ENCODE measurements at places on chromosomes 4 and X.
A peak's percentile ranks its signal among the peaks of the same experiment; 100 is the strongest.

GRCh38 chr4:38733663-38734062 is 49.1 kb downstream of the TLR10 start:
- DNase-seq, result no peak

- DNase-seq, result no peak
Measured at GRCh38 chr4:97103252-97103651, 1040.0 kb downstream of the STPG2 start.

- no peak for DNase-seq
Measured at GRCh38 chr4:185800266-185800945, 11.6 kb downstream of the SORBS2 start.

DNA sequence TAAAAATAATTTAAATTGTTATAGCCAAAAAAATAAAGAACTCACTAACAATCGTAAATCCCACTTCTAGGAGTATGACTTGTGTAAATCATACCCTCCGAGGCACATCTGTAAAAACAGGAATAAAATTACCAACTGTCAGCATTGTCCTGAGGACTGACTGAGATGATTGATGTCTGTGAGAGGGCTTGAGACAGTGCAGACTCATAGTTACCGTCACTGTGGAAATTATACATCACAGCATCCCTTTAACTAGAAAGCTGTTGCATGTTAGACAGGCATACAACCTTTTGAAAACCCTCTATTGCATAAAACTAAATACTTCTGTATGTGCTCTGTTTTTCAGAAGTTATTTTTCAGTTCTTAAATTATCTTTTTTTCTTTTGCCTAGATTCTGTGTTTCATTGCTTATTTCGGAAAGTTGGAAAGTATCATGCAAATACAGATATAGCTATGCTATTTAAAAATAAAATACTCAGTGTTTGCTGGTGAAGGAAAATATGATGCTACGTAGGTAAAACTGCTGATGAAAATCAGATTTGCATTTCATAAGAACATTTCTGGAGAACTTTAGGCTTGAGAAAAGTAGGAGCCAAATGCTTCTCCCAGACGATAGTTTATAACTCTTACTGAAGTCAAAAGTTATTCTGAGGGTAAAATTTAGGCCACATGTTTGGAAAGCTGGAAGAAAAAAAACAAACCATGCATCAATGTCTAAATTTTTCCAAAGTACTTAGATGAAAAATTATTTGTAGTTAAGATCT is 13.6 kb upstream of the RBPJ start:
- no peak for DNase-seq

DNA sequence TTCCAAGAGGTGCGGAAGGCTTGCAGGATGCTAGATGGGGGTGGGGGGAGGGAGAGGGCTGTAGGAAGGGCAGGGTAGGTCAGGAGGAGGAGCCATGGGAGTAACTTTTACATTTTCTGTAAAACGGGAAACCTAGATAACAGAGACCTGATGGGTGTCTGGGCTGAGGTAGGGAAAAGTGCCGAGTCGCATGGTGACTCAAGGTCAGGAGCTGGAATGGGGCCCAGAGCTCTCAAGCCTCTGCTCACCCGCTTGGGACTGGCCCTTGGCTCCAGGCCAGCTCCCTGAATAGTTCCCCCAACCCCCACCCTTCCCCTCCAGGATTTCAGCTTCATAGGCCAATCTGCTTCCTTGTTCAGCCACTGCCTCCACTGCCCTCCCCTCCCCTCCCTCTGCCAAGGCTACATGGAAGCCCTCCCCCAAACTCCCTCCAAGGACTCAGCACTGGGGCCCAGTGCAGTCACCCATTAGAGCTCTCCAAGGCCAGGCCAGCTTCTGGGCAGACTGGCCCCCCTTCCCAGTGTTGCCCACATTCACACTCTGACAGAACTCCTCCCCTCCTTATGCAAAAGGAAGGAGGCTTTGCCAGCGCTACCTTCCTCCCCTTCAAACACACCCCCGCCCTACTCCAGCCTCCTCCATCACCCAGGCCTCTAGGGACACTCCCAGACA is 43.6 kb downstream of the TSC22D3 start:
- DNase-seq, result peak; percentile 77

- DNase-seq, result no peak
Measured at GRCh38 chr4:14679906-14680305, 322.4 kb upstream of the CPEB2 start.

DNA sequence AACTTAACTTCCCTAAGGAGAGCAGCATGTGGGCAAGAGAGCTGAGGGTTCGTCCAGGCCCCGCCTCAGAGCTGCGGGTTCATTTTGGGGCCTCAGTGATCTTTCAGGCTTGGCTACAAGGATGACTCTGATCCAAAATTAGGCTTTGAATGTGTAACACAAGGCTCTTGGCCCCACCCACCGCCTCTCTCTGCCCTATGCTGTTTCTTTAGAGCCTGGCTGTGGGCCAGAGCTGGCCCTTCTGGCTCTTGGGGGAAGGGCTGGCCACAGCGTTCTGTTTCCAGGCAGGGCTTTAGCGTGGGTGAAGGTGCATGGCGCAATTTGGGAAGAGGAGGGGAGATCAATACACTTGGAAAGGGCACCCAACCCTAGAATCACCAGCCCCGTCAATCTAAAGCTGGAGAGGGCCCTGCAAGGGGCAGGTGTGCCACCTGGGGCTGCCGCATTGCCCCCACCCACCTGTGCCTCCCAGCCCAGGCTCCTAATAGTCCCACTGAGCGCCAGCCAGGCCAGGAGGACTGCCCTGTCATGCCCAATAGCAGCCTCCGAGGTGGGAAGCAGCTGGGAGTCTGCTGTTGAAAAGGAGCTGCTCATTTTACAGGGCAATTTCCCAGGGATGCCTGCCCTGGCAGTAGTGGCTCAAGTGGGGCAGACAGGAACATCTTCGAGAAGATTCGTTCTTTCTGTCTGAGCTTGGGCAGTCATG is 84.5 kb upstream of the MAML3 start:
- no peak for DNase-seq

DNA sequence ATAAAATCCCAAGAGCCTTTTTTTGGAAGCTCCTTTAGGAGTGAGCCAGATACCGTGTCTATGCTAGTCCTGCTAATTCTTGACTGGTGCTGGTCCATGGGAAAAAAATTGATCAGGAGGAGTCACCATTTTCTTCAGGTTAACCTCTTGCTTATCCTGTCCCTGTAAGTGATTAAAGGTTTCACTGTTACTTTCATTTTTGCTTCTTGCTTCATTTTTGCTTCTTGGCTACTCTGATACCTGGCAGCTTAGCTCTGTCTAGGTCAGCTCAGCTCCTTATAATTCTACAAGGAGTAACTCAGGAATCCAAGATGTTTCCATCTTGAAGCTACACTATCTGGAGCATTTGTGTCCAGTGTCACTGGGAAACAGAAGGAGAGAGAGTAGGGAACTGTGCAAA is 45.7 kb downstream of the AFM start:
- DNase-seq, result no peak

DNA sequence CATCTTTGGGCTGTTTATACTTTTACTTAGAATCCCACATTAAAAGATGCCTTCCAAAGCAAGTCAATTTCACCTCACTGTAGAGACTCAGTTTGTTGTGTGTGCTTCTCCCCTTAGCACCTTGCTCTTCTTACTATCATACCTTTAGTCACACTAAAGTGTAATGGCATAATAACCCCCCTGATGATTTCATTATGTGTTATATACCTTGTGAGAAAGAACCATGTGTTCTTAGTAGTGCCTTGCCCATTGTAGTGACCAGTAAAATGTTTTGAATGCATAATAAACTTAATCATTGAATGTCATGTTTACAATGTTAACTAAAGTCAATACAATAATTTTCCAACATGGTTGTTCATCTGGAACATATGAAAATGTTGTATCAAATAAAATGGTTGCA is 1621.9 kb downstream of the PCDH7 start:
- DNase-seq, result no peak

- DNase-seq, result no peak
Measured at GRCh38 chr4:4428966-4429875, 42.3 kb downstream of the NSG1 start.

GRCh38 chr4:107423677-107424405 is 296.2 kb downstream of the PAPSS1 start:
- no peak for DNase-seq

DNA sequence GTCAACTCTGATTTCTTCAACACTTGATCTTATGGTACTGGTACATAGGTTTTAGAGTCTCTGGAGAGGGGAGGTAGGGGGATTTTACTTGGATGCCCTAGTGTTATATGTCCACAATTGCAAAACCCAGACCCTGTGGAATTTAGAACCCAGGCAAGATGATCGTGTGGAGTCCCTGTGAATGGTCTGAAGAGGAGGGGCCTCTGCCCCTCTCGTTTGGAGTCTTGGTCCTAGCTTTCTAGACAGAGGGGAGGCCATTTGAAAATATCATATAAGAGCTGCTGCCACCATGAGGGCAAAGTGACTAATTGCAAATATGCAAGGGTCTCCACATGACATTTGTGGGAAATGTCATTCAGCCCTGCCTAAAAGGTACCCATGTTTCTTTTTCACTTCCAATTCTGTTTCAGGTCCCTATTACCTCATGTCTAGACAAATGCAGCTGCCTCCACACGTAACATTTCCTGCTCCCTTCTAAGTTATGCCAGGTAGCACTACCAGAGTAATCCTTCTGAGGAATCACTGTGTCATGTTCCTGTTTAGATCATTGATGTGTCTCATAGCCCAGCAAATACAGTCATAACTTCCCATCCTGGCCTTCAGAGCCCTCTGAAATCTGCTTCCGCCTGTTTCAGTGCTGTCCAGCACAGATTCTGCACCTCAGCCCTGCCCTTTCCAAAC is 126.8 kb downstream of the KLHL8 start:
- DNase-seq, result no peak

DNA sequence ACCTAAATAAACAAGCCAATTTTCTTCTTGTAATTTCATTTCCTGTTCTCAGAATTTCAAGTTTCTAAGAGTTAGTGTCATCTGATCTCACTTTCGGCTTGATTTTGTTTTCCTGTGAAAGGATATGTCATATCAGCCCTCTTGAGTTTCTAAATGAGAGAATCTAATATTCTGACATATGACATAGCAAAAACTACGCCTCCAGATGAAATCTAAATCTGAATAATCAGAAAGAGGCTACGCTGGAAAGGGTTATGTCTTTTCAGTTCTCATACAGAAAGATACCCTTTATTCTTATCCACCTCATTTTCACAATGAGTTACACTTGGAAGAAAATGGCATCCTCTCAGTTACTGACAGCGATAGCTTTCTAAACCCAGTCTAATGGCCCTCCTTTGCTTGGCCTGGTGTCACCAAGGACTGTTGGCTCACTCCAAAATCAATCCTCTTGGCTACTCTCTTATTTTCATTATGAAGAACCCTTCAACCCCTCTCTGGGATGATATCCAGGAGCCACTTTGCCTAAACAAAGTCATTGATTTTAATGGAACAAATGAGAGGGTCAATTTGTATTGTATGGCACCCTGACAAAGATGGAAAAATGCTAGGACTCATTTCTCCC is 65.6 kb downstream of the ASB9 start:
- DNase-seq, result no peak

DNA sequence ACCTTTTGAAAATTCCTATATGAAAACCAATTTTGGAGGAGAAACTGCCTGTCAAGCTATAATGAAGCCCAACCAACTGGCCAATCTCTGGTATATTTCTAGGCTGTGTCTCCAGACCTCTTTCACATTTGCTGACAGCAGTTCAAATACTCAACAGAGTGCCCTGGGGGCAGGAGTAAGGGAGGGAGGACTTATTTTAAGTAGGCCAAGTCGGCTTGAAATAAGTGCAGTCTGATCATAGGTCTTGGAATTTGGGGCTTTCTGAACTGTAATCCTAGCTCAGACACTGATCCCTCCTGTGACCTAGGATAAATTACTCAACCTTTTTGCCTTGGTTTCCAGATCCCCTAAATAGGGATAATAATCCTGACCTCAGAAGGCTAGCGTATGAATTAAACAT is 59.4 kb upstream of the SLC7A11 start:
- DNase-seq, result no peak

- no peak for DNase-seq
Measured at GRCh38 chr4:38572793-38573192, 91.2 kb upstream of the KLF3 start.

DNA sequence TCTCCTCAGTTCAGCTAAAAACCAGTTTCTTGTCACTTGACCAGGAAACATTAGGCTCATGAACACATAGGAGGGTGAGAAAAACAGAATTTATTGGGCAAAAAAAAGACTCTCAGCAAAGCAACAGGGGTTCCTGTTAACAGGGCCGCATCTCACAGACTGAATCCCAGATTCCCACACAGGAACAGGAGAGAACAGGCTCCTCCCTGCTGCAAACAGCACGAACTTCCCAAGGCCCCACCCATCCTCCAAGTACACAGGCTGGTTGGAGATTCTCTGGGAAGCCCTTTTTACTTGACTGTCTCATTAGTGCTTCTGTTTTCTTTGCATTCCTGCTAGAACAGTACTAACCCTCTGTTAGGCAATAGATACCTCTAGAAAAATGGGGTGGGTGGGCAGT is 52.4 kb upstream of the IL21 start:
- DNase-seq, result no peak

GRCh38 chr4:129346036-129346435 is 250.1 kb downstream of the C4orf33 start:
- no peak for DNase-seq

- no peak for DNase-seq
Measured at GRCh38 chr4:1647432-1647831, 36.7 kb downstream of the FAM53A start.

DNA sequence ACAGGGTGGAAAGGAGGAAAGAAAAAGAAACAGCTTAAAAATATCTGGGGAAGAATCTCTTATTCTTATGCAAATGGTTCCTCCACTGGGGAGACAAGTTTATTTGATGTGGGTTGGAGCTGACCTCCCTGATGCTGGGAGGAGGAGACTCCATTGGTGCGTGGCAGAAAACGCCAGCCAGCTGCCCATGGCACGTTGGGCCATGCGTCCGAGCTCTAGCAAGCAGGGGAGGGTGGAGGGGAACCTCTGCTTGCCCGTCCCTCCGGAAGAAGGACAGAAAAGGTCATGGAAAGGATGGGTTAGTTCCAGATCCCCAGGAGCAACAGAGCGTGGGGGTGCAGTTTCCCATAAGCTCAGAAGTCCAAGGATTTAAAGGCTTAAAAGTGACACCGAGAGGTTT is 210.4 kb downstream of the KLHL4 start:
- DNase-seq, result no peak

GRCh38 chr4:73817341-73817740 is 19.1 kb upstream of the CXCL6 start:
- no peak for DNase-seq

- DNase-seq, result peak; percentile 47
Measured at GRCh38 chr4:155787113-155787710, 28.4 kb downstream of the GUCY1B1 start.

DNA sequence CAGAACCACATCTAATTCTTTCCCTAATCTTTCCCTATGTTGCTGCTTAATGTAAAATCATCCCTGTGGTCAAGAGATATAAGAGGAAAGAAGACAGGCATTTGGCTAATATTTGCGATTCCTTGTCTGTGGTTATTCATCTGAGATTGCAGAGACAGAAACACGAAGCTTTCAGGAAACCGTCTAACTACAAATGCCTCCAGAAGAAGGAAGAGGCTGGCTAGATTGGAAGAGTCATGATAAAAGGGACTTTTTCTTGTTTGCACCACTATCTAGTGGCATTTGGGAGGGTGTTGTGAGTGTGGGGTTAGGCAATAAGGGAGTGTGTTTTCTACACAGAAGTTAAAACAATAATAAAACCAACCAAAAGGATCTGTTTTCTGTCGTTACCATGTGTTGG is 43.9 kb downstream of the TMEM154 start:
- DNase-seq, result no peak

- DNase-seq, result no peak
Measured at GRCh38 chr4:95091272-95091671, 333.5 kb downstream of the BMPR1B start.
